T-helper 2 cell (primary cell): ENCODE measurements at places on chromosomes 12 and 14.

GRCh38 chr12:66196806-66197205 is 7.8 kb downstream of the IRAK3 start:
- DNase-seq: no peak

DNA sequence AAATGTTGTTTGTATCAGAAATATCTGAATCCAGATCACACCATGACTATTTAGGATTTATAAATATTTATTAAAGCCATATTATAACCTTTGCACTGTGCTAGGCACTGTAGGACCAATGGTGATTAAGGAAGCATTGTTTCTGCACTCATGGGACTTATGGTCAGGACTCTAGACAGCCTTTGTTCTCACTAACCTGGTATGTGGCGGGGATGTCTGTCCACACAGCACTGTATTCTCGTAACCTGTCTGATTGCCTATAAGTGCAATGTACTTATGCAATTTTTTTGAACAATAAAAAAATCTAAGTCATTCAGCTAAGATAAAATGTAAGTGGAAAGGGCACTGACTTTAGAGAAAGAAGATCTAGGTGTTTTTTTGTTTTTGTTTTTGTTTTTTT is 6.7 kb upstream of the SSPN start:
- DNase-seq: no peak

GRCh38 chr14:51780006-51780692 is 80.3 kb upstream of the GNG2 start:
- DNase-seq: peak; percentile 58

DNA sequence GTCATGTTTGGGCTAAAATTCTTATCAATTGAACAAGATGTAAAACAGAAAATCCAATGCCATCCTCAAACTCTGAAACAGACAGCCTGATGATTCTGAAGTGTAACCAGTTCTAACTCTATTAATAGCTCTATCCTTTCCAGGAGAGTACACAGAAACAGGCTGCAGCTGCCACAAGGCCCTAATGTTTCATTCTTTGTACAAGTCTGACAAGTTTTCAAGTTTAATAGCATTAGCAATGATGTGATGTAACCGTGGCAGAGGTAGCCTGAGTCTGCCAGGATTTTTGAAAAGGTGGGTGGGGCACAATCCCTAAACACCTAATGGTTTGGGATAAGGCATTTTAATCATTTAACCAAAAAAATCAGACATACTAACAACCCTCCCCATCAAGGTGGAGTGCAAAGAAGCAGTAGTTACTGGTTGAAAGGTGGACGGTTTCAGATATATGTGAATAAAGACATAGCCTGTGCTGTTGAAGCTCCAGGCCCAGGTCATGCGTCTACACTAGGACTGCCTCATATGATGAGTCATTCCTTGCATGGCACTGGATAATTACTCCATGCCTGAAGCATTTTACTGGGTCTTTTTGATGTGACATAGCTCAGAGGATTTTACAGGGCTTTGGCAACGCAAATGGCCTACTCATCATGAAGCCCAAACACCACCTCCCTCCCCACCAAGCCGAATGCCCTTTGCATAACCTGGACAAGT is 145.1 kb upstream of the GRIP1 start:
- no peak for DNase-seq

- DNase-seq: no peak
Observed at GRCh38 chr12:48882315-48882687, 16.6 kb upstream of the RND1 start.

GRCh38 chr12:29050503-29050902 is 98.6 kb upstream of the FAR2 start:
- DNase-seq: no peak

DNA sequence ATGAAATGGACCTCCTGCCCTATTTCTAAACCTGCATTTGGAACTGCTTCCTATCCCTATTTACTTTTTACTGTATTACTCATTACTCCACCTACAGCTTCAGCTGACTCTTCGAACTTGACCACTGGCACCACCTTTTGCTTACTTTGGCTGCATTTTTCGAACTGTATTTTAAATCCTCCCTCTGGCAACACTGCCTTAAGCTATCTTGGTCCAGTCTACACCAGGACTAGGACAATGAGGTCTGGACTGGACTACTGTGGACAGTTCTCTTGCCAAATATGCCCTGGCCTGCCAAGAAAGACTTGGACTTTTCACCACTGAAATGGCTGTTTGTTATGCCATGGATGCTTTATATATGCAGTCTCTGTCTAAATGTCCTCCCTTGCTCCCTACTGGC is 328.1 kb downstream of the BTG1 start:
- DNase-seq: no peak
